ENCODE measurements at places on chromosomes 5 and 9. TPM values are rescaled to one million over a fixed set of nuclear protein-coding genes. Genes with fewer than 3 reads are reported as not detected.

Gene NR5A1
- total RNA-seq = not detected

DNA sequence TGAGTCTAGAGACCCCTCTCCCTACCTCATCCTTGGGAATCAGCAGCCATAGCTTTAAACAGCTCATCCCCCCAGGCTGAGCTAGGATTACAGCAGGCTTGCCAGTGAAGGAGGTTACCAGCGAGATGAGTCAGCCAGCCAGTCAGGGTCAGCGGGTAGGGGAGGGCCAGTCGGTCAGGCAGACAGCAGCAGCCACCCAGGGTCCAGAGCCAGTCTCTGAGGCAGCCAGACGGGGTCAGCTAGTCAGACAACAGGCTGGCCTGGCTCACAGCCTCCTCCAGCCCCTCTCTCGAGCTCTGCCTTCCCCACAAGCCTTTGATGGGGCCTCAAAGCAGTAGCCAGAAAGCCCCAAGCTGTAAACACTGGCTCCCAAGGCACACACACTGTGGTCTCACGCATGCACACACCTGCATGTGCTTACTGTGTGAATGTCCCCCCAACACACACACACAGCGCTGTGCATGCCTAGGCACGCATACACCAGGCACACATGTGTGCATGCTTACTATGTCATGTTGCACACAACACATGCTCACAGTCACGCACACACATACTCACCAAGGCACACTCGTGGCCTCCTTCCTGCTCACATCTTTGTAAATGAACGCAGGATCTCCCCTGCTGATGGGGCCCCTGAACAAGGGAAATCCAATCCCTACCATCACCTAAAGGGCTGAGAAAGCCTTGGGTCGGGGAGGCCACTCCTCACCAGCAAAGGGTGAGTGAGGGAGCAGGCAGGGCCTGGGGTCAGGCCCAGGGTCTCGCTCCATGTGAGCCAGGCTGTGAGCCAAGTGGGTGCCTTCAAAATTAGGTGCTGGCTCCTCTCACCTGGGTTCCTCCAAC lies 28.2 kb upstream of the CPLX2 start:
- DNase-seq = no peak

DNA sequence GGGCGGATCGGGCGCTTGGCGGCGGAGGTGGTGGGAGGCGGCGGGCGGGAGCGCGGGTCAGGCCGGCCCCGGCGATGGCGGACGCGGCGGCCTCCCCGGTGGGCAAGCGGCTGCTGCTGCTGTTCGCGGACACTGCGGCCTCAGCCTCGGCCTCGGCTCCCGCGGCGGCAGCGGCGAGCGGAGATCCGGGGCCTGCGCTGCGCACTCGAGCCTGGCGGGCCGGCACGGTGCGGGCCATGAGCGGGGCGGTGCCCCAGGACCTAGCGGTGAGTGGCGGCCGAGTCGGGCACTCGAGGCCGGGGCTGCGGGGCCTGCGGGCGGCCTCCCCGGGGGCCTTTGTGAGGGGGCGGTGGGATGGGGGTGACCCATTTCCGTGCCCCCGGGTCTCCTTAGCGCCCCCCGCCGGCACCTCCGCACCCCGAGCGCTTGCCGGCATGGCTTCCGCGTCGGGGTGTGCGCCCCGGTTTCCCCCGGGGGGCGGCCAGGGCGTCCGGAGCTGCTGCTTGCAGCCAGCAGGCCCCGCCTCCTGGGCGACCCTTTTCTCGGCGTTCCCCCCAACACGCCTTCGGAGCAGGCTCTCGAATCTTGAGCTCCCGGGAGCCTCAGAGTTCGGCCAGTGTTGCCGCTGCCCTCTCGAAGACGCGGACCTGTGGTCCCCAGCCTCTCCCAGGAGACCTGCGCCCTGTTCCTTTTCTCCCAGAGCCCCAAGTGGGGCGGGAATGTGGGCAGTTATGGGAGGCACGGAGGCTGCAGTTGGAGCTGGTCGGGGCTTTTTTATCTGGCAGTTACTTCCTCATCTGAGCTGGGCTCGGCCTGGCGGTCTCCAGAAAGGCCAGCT lies 456 bp downstream of the KDM3B start:
- no peak for DNase-seq

DNA sequence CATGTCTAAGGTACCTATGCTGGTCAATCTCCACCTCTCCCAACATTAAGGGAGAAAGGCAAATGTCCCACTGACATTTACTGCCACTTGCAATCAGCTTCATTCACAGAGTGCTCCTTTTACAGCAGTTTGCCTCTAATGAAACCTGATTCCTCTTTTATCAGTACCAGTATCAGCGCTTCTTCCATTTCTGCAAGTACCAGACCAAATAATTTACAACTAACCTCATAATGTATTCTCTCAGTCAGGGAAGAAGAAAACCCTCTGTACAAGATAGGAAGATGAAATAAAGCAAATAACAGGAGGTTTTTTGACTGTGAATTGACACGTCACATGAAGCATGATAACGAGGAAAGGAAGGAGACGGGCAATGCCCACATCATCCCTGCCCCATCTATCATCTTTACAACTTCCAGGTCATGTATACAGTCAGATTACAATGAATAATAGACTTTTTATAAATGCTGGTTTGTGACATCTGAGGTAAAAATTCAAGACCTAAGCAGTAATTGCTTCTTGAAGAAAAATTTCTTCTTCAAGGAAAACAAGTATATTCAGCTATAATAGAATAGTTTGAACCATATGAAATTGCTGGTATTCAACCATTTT lies 21.9 kb downstream of the ABITRAM start:
- DNase-seq = no peak

DNA sequence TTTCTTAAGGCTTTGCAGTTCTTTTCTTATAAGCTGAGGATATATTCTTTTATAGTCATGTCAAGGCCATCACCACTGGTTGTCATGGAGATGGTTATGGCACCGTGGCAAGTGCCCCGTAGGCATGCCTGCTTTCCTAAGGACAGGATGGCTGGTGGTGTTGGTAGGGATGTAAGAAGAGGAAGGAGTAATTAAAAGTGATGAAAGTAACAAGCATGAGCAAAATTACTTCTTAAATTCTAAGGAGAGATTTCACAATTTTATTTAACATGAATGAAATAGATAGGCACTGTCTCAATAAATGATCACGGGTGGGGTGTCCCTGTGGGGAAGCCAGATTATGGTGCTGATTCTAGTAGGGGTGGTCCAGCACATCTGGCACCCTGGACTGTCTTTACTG lies 290.2 kb upstream of the KLF4 start:
- DNase-seq = no peak

DNA sequence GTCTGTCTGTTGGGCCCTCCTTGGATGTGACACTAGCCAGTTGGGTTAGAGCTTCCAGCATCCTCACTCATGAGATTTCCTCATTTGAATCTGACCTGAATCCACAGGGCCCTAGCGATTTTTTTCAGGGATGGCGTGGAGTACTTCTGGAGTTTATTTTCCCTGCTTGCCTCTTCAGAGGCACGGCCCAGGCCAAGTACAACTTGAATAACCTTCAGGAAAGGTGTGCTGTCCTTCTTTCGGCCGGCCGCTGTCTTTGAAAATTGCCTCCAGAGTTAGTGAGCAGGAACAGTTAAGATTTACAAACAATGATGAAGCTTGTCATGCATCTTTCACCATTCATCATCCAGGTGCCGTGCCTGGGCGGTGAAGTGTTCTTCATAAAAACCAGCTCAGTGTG lies 49.5 kb upstream of the DMRT3 start:
- DNase-seq = no peak

DNA sequence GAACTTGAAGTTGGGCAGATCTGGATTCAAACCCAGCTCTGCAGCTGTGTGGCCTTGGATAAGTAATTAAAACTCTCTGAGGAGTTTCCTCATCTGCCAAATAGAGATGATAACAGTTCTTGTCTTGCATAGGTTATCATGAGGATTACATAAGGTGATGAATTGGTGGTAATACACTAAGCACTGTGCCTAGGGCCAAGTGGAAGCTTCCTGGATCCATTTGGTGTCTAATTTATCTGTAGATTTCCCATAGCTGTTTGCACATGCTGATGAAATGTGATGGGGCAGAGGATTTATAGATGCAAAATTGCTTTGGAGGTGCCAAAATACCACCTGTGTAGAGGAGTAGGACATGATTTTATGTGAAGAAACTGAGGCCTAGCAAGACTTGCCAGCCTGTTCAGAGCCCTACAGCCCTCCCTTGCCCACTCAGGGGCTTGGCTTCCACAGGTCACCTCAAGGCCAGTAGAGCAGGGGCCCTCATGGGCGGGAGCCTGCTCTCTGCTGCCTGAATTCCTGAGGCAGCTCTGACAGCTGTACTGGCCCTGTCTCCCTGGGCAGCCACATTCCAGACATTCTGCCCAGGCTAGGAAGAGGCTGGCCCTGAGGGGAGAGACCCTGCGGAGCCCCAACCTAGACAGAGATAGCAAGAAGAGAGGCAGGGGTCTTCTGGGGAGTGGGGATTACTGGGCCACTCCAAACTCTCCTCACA lies 5.9 kb upstream of the FAT2 start:
- no peak for DNase-seq

DNA sequence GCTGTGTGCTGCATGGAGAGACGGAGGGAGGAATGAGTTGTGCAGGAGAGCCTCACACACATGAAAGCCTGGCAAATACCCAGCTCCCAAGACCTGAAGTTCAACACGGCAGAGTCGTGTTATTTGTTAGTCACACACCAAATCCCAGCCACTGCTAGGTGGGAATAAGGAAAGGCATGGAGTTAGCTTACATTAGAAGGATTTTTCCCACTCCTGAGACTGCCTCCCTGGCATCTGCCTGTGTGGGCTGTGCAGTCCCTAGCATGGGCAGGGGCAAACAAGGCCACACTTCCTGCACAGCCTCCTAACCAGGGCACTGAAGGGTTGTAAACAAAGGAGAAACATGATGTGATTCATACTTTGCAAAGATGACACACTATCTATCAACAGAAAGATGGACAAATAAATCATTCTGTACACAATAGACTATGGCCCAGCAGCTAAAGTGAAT lies 306.8 kb downstream of the SPOCK1 start:
- DNase-seq = no peak

DNA sequence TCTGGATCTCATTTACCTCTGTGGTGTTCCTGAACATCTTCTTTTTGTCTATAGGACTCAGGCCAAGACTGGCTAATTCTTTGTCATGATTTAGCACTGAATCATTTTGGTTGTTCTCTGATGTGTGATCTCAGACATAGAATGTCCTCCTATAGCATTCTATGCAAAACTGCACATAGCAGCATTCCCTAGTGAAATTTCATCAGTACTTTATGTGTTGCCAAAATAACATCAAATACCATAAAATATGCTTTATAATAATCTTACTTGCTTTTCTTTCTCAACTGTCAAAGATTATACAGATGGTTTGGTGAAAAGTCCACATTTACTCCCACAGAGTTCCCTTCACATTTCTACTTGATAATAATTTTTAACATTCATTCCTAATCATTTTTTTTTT lies 115.7 kb upstream of the MPDZ start:
- no peak for DNase-seq

Measured in chondrocyte (in vitro differentiated cells).